ENCODE measurements at places on chromosomes 16 and 17.

DNA sequence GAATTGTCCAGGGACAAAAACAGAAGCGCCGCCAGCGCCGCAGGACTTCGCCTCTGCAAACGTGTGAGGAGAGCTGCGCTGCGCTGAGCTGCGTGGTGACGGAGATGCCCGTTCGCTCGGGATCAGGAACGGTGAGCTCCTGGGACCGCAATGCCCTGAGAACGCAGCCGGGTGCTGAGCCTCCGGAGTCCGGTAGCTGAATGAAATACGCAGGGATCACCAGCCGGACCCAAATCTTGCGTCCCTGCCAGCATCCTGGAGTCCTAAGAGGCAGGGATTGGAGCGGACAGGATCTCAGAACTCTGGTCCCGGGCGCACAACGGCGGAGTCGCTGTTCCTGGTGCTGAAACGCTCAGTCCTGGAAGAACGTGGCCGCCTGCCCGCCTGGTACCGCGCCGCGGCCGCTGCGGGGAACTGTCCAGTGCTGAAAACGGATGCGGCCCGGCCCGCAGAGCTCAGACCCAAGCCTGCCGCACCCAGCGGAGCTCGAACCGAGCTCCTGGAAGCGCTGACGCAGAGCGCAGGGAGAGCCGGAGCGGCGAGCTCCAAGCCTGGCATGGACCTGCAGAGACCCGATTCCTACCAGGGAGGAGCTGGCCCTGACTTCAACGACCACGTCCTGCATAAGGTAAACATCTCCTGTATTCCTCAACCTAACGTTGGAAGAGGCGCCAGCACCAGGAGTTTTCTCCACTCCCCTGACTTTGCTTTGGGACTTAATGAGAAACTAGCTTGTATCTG lies 41.5 kb downstream of the CD300LF start:
- DNase-seq, result peak; percentile 83

DNA sequence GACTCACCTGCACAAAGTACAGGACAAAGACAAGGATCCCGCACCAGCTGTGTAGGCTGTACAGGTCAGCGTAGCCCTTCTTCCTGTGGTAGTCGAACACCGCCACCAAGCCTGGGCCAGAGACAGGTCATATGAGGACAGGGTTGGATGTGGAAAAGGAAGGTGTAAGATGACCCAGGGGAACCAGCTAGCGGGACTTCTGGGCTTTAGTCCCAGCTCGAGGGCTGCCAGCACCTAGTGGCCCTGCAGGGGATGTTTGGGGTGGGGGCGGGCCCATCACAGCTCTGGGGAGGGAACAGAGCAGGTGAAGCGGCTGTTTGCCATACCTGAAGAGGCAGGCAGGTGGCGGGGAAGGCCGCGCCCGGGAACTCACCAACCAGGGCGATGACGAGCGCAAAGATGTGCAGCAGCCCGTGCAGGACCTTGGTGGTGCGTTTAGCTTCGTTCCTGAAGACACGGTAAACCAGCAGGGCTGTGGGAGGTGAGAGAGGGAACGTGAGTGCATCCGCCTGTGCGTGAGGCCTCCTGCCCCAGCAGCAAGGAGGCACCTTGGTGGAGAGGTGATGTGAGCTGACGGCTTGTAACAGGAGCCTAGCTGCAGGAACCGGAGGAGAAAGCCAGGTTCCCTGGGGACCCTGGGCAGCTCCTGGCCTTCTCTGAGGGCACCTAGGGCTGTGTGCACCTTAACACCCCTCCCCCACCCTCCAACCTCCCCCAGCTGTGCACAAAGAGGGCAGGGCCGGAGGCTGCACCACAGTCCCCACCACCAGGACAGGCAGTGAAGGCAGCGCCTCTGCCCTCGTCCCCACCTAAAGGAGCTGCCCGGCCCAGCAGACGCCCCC lies 10.2 kb downstream of the CYB561 start:
- no peak for DNase-seq

- DNase-seq, result no peak
These were observed 9.2 kb downstream of the ELOB start for GRCh38 chr16:2767891-2768290.

- no peak for DNase-seq
These were observed 632.6 kb downstream of the MAF start for GRCh38 chr16:78967948-78968347.

- DNase-seq, result no peak
These were observed 580.8 kb upstream of the EEF2KMT start for GRCh38 chr16:5678371-5678770.

- no peak for DNase-seq
These were observed 893 bp downstream of the TRIM25 start for GRCh38 chr17:56913000-56913311.

- DNase-seq, result peak; percentile 58
These were observed at the start of gene COPZ2 for GRCh38 chr17:48037036-48037837. Gene COPZ2 (minus strand): TSS chr17:48037797. CDS start chr17:48037777, 20 bp downstream.

DNA sequence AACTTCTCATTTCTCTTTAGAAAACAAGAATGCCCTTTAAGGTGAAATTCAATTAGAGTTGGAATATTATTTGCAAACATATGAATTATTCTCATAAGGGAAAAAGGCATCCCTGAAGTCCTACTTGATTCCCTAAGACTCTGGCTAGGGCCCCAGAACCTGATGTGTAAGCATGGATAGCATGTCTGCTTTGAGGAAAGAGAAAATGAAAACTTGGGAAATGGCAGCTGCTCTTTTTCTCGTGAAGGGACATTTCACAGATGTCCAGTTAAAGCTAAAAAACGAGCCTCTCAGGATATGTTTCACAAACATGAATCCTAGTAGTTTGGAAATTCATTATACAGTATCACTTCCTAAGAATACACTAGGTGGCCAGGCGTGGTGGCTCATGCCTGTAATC lies 112.3 kb upstream of the CLEC3A start:
- no peak for DNase-seq

DNA sequence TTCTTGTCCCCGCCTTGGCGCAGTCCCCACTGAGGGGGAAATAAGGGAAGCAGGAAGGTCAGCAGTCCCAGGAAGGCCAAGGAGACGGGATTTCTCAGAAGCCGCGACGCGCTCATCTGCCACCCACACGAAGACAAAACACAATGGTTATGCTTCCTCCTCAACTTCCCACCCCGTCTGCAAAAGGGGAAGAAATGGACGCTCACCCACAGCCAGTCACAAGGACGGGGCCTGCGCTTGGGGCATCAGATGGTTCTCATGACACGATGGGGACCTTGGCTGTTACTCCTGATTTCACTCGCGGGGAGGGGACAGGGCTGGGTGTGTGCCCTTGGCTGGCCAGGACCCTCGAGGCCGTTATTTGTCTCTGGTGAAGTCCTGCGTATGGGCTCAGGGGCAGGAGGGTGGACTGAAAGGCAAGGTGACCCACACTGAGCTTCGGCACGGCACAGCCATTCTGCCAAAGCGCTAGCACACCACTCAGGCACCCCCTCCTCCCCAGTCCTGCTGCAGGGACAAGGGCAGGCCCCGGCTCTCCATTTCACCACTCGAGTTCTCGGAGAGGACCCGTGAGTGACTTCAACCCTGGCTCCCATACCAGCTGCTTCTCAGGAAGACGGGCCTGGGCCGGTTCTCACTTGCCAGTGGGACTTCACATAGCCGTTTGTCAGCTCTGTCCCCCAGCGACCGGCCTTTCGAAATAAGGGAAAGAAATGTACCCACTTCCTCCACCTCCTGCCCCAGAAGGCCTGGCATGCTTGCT lies 84.5 kb downstream of the ABR start:
- no peak for DNase-seq

DNA sequence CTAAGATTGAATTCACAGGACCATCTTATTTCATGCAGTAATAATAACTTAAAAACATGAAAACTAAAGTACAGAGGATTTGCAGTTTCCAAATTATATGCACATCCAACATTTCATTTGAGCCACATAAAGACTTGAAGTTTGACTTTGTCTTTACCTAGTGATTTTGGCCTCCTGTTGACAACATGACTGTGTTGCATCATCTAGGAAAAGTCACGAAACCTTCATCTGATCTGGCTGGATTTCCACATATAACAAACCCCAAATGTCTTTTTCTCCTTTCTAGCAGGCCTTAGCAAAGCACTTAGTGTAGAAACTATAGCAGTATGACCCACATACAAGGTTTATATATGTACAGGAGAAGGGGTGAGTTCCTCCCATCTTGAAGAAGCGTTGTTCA lies 406.5 kb upstream of the CDH5 start:
- DNase-seq, result peak; percentile 13

DNA sequence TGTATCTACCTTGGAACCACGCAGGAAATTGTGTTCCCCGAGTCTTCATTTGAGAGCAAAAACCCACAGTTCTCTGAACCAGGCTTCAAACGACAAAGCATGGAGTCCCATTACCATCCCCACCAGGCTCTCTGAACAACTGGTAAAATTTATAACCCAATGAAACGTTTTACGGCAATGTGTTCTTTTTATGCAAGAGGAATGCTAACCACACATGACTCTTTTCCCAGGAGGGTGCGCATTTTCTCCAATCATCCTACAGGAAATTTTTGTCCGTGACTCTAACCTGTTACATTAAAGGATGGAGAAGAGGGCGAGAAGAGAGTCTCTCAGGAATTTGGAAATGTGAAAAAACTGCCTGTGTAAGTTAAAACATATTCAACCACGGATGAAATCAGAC lies 17.8 kb downstream of the STX8 start:
- DNase-seq, result no peak

- DNase-seq, result no peak
These were observed 403 bp upstream of the KRTAP3-1 start for GRCh38 chr17:41009301-41009760.

GRCh38 chr17:65235284-65235683 lies 98.1 kb downstream of the RGS9 start:
- no peak for DNase-seq

DNA sequence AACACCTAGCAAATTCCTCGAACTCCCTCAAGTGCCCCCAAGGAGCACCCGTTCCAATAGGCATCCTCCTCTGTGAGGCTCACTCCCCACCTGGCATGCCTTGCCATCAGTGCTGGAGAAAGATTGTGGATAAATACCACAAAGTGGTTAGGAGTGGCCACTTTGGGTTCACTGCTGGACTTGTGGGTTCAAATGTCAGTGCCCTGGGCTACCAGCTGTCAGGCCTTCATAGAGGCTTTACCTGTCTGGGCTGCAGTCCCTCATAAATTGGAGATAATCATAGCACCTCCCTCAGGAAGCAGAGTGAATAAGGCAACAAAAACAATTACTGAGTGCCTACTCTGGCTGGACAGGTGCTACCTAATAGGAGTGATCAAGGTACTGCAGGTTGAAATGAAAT lies 1.5 kb upstream of the SYT17 start:
- DNase-seq, result no peak

DNA sequence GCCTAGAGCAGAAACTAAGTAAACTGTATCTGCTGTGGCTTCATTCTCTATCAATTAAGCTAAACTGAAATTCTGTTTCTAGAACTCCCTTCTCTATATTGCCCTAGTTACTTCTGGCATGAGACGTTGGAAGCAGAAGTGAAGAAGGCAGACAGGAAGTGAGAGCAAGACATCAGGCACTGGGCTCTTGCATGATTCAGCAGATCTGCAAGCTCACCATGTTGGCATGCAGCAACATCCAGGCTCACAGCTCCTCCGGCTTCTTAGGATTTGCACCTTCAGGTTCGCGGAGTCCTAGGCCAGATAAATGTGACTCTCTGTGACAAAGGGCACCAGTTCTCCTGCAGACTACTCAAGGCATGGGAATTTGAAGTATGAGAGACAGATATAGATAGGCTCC lies 148.3 kb downstream of the CDH8 start:
- DNase-seq, result peak; percentile 69

DNA sequence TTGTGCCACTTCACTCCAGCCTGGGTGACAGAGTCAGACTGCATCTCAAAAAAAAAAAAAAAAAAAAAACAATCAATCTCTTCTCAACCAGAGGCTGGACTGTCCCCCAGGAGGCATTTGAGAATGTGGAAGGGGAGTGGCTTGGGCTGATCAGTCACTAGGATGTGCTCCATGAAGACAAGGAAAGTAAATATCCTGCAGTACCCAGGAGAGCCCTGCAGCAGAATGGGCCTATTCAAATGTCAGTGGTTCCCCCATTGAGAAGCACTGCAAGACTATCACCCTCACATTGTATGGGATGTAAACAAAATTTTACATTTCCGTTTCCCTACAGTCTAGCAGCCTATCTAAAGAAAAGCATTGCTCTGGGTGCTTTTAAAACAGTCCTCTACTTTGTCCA lies 70.3 kb downstream of the DNAH9 start:
- no peak for DNase-seq

- no peak for DNase-seq
These were observed 299.8 kb downstream of the CNTNAP4 start for GRCh38 chr16:76577003-76577402.

DNA sequence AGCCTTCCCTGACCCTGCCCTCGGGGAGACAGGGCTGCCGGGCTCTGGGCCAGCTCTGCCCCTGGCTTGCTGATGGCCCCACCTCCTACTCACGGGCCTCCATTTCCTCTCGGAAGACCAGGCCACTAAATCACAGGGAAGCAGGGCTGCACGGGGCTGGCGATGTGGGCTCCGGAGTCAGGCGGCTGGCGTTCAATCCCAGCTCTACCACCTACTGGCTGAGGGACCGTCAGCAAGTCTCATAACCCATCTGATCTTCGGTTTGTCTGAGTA lies 113.4 kb downstream of the AMFR start:
- no peak for DNase-seq

DNA sequence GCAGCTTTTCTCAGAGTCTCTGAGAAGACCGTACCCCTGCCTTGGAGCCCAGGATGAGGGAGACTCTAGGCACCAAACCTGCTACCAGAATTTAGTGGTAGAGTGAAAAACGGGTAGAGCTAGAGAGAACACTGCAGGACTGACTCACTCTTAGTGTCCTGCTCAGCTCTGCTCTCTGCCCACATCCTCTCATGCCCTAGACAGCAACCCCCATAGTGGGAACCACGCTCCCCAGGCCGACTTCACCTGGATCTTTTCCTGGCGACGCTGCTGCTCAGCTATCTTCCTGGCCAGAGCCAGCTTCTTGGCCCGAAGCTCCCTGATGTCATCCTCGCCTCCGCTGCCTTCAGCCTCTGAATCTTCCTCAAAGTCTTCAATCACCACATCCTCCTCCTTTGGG lies 26.7 kb downstream of the HIC1 start:
- DNase-seq, result peak; percentile 55
